ENCODE measurements at places on chromosomes 16 and 17.

GRCh38 chr17:65366102-65366844 lies 195.2 kb downstream of the AXIN2 start:
- no peak for DNase-seq

- peak; percentile 23 for DNase-seq
Observed at GRCh38 chr16:20901068-20901435, 481 bp downstream of the LYRM1 start.

GRCh38 chr16:28258567-28258966 lies 33.8 kb upstream of the SBK1 start:
- no peak for DNase-seq

DNA sequence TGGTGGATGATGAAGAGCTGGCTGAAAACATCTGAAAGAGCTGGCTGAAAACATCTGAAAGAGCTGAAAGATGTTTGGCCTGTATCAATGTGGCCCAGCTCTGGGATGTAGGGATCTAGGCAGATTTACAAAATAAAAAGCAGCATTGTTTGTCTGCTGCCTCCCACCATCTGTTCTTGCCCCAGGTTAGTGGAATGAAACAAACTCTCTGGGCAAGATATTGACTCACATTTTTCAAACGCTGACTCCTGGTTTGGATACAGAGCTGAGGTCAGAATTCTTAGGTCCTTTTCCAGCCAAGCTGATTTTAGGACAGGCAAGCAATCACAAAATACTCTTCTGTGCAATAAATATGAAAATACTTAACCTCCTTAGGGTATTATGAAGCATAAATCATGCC lies 139.0 kb downstream of the STX8 start:
- DNase-seq, result no peak

GRCh38 chr16:68972720-68973119 lies 129.4 kb downstream of the TANGO6 start:
- peak; percentile 43 for DNase-seq

DNA sequence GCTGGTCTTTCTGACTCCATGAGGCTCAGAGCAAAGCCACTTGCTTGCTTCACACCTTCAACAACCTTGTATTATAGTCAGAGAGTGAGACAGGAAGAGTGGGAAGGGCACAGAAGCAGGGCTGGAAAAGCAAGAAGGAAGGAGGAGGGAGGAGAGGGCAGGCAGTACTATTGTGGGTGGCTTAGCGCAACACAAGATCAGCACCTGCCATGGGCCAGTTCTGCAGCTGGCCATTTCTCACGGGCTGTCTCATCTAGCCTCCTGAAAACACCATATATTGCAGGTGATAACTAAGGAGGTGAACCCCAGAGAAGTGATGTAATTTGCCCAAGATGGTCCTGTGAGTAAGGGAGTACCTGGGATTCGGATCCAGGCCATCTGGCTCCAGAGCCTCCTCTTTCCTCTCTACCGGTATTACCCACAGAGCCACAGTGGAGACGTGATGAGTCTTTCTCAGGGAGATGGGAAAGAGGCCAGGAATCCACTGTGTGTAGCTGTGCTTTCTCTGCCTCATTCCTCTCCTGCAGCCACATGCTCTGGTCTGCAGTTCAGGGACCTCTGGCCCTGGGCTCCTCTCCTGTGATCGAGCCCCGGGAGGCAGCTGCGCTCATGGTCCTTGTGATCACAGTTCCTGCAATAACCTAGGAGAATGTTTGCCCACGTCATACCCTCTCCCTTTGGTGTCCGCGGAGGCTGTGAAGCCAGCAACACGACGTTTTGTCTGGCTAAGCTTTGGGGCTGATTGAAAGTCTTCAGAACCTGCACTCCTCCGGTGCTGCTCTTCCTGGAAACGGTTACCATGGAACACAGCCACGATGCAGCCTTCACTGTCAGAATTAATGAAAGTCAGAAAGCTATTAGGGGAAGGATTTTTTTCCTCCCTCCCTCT lies 178.1 kb upstream of the CCL2 start:
- no peak for DNase-seq

DNA sequence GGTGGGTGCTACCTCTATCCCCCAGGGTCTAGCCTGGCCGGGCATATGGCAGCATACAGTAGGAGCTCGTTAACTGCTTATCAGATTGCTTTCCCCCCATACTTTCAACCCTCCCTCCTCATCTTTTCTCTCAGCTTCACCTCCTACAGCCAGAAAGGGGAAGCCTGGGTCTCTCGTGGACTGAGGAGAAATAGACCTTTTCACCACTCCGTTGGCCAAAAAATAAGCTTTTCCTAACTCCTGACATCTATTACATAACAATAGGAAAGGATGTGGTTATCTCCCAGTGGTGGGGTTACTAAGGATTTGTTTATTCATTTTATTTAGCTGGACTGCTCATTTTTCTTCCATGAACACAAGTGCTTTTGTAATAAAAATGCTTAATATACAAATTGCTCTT lies 9.0 kb upstream of the CXCL16 start:
- DNase-seq, result no peak

Data from NCI-H345 (cell line).